ENCODE measurements at places on chromosomes 13 and 19.

- DNase-seq, result peak; percentile 100
Observed at GRCh38 chr19:36032251-36033104, at the start of gene CLIP3. Gene CLIP3 (minus strand): TSS chr19:36032873. CDS start chr19:36032357, 516 bp downstream.

GRCh38 chr13:35797244-35797643 lies 320.8 kb upstream of the MAB21L1 start:
- DNase-seq, result no peak

GRCh38 chr13:68551701-68552522 lies 1321.8 kb upstream of the PCDH9 start:
- no peak for DNase-seq

DNA sequence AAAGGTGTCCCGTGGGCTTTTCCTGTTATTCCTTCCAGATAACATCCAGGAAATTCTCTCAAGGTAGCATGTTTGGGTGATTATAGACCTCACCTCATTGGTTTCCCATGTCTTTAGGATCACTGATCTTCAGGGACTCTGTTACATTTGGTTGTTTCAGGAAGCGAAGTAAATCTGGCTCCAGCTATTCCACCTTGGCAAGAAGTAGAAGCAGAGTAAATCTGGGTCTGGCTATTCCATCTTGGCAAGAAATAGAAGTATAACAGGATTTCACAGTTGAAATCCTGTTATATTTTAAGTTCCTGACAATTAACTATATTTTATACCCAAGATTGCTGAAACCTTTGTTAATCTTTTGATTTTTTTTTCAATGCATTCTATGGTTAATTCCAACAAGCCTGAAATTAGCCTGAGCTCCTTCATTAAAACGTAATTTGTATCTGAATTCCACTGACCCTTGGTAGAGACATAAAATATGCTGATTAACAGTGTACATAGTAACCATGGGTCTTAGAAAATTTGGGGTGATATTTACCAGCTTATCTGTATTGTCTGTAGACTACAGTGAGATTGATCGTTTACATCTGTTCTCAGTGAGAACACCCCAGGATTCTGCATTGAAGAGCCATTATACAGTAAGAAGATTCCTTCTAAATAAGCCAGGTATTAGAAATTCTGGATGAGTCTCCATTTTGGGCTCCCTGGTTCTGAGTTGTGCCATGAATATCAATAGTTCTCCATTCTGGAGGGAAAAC lies 267.6 kb upstream of the SLITRK6 start:
- no peak for DNase-seq

GRCh38 chr13:97780486-97780885 lies 173.0 kb upstream of the IPO5 start:
- DNase-seq, result no peak

- no peak for DNase-seq
Observed at GRCh38 chr19:53612762-53613526, 18.9 kb upstream of the DPRX start.

- DNase-seq, result peak; percentile 48
Observed at GRCh38 chr19:46659151-46660007, 1.6 kb downstream of the DACT3 start.

DNA sequence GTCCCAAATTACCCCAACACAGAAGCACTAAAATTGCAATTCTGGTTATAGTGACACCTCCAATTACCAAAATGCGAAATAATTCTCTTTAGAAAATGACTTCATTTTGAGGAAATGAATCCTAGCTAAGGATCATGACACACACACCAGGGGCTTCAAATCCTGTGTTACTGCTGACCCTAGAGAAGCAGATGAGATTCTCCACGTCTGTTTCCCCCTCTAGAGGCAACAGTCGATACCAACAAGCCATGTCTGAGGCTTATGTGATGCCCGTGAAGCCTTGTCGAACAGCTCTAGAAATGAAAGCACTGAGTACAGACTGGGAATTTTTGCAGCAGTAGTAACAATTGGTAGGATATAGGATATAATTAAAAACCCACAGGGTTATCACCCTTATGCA lies 153.6 kb upstream of the TMTC4 start:
- no peak for DNase-seq

GRCh38 chr13:104314926-104315535 lies 1248.8 kb upstream of the SLC10A2 start:
- no peak for DNase-seq

DNA sequence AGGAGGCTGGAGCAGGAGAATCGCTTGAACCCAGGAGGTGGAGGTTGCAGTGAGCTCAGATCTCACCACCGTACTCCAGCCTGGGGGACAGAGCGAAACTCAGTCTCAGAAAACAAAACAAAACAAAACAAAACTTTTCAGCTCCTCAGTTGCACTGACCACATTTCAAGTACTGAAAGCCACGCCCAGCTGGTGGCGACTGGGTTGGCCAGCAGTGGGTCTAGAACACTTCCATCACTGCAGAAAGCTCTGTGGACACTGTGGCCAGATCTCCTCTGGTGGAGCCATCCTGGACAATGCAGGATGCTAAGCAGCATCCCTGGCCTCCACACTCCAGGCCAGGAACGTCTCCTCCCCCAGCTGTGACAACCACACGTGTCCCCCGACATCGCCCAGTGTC lies 21.1 kb downstream of the TLE2 start:
- no peak for DNase-seq

GRCh38 chr13:33175991-33176390 lies 109.6 kb downstream of the STARD13 start:
- DNase-seq, result no peak

DNA sequence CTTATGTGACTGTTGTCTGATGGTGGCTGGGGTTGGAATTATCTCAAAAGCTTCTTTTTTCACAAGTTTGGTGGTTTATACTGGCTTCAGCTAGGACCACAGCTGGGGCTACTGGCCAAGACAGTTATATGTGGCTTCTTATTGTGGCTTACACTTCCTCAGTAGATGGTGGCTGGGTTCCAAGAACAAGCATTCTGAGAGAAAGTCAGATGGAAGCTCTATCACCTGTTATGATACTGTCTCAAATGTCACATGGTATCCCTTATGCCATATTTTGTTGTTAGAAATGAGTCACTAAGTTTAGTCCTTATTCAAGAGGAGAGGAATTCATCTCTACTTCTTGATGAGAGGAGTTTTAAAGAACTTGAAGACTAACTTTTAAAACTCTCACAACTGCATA lies 41.6 kb downstream of the NDFIP2 start:
- DNase-seq, result peak; percentile 7

GRCh38 chr13:46648166-46648607 lies 95.2 kb downstream of the LRCH1 start:
- DNase-seq, result peak; percentile 34

- no peak for DNase-seq
Observed at GRCh38 chr13:26052337-26052736, 521 bp upstream of the SHISA2 start.

DNA sequence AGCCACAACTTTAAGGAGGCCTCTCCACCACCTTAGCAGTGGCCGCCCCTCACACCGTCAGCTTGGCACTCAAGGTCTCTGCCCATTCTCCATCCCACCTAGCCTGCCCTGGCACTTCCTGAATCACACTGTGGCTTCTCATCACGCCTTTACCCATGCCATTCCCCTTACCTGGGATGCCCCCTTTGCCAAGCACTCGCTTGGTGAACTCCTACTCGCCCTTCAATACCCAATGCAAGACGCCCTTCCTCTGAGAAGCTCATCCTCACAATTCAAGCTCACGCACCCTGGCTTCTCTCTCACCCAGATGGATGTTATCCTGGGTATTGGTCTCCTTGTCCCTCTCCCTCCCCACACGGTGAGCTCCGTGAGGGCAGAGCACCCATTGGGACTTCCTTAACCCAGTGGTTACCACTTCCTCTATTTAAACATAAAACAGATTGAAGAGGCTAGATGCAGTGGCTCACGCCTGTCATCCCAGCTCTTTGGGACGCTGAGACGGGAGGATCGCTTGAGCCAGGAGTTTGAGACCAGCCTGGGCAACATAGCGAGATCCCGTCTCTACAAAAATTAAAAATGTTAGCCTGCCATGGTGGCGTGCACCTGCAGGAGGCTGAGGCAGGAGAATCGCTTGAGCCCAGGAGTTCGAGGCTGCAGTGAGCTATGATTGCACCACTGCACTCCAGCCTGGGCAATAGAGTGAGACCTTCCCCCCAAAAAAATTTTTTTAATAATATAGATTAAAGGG lies 12.6 kb upstream of the SHD start:
- no peak for DNase-seq

- DNase-seq, result no peak
Observed at GRCh38 chr19:5149932-5150901, 181.3 kb downstream of the KDM4B start.

DNA sequence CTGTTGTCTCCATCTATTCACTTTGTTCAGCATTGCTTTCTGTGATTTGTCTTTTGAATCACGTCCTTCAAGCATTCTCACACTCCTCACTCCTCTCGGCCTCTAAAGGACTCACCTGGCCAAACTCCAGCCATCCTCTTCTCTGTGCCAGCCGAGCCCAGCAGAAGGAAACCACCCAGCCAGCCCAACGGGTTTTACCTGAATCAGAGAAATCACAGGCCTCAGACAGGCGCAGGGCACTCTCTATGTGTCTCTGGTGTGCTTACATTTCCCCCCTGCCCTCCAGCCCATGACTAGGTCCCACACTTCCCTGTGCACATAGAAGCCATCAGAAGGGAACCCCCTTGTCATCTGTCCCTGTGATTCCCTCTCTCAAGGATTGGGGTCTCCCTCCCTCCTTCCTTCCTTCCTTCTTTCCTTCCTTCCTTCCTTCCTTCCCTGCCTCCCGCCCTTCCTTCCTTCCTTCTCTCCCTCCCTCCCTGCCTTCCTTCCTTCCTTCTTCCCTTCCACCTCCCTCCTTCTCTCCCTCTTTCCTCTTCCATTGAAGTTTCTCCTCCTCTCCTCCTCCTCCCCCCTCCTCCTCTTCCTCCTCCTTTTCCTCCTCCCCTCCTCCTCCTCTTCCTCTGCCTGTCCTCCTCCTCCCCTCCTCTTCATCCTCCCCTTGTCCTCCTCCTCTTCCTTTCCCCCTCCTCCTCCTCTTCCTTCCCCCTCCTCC lies 8.8 kb upstream of the ZNF541 start:
- DNase-seq, result no peak

- no peak for DNase-seq
Observed at GRCh38 chr13:52842441-52842840, 6.0 kb downstream of the PCDH8 start.

GRCh38 chr19:35135389-35135909 lies 590 bp upstream of the LGI4 start:
- peak; percentile 89 for DNase-seq

- no peak for DNase-seq
Observed at GRCh38 chr13:48214519-48215121, 18.4 kb upstream of the ITM2B start.

DNA sequence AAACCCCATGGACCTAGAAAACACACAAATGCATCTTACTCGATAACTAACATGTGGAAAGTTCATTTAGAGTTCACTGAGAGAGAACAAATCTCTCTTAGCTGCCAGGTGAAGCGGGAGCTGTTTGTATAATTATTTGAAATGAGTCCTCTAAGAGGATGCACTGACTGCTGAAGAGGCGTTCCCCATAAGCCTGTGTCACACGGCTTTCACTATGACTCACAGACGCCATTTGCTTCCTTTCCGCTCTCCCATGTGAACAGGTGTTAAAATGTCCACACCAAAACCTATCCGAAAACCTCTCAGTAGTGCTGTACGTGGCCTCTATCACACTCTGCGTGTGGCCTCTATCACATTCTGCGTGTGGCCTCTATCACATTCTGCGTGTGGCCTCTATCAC lies 101.8 kb downstream of the SOX1 start:
- DNase-seq, result no peak

DNA sequence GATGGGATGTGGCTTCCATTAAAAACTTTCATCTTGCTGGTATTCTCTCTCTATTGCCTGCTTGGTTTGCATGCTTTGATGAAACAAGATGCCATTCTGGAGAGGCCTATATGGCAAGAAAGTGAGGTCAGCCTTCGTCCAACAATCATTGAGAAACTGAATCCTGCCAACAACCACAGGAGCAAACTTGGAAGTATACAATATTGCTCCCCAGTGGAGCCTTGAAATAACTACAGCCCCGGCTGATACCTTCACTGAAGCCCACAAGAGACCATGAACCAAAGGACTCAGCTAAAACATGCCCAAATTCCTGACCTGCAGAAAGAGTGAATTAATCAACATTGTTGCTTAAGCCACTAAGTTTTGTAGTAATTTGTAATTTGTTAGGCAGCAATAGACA lies 82.5 kb upstream of the FGF14 start:
- DNase-seq, result no peak

GRCh38 chr19:14093117-14093823 lies 2.7 kb upstream of the SAMD1 start:
- DNase-seq, result no peak

DNA sequence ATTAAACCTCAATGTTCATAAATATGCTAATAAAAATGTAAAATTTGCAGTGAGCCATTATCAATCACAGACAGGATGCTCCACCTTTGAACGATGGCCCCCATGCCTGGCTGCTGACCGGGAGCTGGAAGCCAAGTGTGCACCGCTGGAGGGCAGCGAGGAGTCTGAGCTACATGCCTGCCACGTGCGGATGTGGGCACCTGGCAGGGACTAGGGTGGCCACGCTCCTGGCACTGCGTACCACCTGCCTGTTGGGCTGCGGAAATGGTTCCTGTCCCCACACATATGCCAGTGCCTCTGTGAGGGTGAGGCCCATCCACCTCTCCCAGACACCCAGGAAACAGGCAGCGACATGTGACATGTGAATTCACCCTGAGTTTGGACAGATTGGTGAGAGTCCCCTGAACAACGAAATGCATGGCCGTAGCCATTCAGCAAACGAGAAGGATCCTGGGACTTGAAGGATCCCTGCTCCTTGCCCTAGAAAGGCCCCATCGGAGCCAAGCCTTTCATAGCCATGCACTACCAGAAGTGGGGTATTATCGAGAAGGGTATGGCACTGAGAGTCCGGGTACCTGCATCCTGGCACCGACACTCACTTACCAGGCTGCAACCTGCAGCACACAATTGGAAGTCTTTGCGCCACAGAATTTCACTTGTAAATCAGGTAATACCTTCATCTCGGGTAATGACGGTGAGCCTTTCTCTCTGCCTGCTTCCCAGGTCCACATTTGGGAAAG lies 35.8 kb downstream of the TSHZ3 start:
- no peak for DNase-seq

DNA sequence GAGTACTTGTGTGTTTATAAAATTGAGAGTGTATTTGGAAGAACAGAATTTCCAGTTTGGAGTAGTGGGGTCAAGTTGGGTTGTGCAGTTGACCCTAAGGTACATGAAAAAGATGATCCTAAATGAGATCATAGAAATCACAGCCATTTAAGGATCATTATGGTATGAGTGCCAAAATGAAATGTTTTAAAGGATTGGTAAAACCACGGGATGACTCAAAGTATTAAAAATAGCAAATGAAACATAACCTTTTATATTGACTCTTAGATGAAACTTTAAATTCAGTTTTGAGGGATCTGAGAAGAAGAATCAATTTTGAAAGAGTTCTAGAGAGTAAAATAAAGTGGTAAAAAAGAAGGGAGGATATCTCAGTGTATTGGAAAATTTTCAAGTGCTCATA lies 773.8 kb downstream of the GPC5 start:
- no peak for DNase-seq
